Activated CD4-positive, alpha-beta T cell treated with anti-CD3 and anti-CD28 coated beads for 24 hours (primary cell): ENCODE measurements at places on chromosomes 5 and 9.

DNA sequence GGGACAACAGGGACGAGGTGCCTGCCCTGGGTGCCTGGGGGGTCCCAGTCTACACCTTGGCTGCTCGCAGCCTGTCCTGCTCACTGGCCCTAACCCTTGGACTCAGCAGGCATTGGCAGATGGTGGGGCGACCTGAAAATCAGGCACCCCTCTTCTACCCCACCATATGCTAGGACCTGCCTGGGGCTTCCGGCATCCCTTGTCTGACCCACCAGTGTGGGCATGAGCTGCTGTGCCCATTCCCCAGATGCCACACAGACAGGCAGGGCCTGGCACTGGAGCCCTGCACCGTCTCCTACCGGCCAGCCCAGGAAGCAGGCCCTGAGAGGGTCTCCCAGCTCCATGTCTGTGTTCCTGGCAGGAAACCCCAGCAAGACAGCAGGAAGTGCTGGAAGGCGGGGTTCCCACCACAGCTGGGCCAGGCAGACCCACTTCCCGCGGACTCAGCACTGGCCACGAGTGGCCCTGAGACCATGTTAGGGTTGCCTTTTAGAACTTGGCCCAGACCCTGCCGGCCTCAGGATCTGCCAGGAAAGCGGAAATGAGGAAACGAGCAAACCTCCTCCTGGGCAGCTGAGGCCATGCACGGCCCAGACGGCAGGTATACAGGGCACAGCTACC lies 3.1 kb downstream of the NINJ1 start:
- DNase-seq, result no peak

DNA sequence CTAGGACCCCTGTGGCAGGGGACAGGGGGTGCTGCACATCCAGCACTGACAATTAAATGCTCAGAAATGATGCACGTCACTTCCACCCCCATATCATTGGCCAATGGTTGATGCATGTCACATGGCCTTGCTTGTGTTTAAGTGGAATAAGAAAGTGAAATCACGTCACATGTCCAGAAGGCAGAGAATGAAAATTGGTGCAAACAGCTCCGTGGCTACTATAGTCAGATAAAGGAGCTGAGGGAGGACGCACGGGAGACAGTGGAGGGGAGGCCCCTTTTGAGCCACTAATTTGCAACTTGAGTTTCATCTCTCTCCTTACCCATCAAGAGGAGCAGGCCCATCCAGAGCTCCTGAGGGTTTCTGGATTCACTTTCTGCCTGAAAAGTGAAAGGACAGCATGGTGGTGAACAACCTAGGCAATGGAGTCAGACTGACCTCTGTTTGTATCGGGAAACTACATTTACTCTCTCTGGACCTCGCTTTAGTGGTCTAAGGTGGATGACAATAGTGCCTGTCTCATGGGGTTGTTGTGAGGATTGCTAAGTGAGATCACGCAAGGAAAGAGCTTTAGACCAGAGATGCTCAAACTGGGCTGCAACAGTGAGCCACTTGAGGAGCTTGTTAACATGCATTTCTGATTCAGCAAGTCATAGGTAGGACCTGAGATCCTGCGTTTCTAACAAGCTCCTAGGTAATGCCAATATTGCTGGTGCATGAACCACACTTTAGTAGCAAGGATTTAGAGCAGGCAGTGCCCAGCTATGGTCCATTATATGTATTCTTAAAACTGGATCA lies 133.9 kb upstream of the ADRA1B start:
- DNase-seq, result no peak

- DNase-seq, result no peak
Observed at GRCh38 chr5:91386120-91386519, 3.0 kb upstream of the ARRDC3 start.

DNA sequence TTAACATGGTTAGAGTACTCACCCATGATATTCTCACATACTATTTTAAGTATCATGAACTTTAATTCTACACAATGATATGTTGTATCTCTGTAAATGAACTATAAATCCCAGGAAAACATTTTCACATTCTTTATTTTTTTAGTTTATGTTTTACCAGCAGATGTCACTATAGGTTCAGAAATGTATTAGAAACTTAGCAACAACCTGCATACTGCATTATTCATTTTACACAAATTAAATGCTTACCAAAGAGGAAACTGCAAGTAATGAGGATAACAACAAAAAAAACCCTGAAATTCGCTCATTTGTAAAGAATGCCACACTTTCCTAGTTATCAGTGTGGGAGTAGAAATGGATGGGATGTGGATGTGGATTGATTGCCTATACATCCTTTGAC lies 217.5 kb upstream of the OTULINL start:
- DNase-seq, result no peak

DNA sequence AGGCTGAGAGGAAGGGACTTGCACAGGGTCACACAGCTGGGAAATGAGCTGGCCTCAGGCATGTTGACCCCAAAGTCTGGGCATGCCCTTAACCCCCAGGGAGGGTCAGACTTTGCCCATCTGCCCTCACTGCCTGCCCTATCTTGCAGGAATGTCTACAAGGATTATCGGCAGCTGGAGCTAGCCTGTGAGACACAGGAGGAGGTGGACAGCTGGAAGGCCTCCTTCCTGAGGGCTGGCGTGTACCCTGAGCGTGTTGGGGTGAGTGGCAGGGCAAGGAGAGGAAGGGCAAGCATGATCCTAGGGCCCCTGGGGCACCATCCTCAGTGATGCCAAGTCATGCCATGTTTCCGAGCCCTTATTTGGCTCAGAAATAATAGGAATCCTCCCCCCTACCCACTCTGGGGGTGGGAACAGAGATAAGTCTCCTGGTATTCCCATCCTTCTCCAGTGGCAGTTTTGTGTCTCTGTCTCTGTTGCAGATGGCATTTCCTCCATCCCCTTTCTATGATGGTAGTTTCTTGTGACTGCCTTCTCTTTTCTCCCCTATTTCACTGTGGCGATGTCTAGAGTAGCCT lies 28.5 kb downstream of the GOLGA2 start:
- DNase-seq, result no peak

DNA sequence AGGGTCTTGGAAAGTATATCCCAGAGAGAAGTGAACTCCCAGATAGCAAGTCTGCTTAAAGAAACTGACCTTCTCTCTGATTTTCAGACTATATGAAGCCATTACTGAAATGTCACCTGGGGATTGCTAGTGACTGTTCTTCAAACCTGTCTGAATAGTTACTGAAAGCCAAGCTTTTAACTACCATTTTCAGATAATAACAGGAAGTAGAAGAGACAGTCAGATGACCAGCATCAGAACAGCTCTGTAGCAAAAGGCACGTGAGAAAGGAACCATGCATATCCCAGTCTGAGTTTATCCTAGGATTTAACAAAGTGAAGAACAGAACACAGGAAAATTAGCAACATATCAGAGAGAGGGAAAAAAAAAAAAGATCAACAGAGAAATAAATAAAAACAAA lies 74.9 kb upstream of the SELENOP start:
- no peak for DNase-seq

- no peak for DNase-seq
Observed at GRCh38 chr5:113187906-113188305, 211.3 kb downstream of the DCP2 start.

DNA sequence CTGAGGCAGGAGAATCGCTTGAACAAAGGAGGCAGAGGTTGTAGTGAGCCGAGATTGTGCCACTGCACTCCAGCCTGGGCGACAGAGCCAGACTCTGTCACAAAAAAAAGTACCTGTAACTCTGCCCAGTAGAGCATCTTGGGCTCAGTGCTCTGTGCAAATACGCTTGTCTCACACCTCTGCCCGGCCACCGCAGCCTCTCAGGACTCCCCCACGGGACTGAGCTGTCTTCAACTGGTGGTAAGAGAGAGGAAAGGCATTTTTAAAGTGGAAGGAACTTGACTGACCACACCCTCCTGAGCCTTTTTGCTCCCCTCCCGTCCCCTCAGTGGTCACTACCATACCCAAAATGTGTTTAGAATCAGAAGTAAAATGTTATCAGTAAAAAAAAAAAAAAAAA lies 174.3 kb upstream of the PIK3R1 start:
- no peak for DNase-seq

DNA sequence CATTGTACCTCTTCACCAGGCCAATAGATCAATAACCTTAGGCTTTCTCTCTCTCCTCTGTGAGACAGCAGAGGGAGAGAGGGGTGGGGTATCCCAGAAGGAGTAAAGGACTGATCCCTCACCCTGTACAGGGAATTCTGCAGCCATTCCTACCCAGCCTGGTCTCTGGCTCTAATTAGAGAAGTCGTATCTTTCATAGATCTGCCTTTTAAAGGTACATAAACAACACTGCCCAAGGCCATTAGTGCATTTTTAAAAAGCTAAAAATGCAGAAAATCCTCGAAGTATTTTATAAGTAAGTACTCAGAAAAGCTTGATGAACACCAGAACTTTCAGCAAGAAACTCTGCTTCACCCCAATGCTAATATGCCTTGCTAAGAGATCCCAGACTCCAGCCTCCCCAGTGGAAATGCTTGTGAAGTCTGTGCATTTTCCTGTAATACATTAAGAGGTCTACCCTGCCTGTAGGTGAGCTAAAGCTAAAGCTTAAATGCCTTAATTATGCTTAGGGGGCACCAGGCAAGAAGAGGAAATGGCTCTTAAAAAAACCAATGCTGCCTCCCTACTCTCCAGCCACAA lies 200.0 kb upstream of the ANKRD55 start:
- DNase-seq, result no peak

GRCh38 chr5:163548649-163549048 lies 43.2 kb downstream of the MAT2B start:
- no peak for DNase-seq

DNA sequence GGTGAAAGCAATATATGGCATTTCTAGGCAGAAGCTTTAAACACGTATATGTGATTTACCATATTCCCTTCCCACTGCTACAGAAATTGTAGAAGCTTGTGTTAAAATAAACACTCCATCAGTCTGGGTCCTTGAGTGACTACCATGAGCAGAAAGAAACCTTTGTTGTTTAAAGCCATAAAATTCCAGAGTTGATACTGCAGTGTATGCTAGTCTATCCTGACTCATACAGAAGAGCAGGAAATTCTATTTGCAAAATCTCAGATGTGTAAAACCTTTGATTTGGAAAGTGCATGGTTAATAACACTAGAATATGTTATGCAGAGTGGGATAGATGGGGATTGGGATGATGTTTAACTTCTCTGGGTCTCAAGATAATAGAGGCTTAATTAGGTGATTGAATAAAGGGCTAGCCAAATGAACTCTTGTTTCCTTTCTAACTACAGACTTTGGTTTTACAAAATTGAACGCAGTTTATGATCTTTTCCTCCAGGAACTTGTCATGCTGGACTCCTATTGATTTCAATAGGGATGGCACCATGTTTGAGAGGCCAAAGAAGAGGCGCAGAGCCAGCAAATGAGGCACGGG lies 282.7 kb upstream of the VLDLR start:
- DNase-seq, result no peak

DNA sequence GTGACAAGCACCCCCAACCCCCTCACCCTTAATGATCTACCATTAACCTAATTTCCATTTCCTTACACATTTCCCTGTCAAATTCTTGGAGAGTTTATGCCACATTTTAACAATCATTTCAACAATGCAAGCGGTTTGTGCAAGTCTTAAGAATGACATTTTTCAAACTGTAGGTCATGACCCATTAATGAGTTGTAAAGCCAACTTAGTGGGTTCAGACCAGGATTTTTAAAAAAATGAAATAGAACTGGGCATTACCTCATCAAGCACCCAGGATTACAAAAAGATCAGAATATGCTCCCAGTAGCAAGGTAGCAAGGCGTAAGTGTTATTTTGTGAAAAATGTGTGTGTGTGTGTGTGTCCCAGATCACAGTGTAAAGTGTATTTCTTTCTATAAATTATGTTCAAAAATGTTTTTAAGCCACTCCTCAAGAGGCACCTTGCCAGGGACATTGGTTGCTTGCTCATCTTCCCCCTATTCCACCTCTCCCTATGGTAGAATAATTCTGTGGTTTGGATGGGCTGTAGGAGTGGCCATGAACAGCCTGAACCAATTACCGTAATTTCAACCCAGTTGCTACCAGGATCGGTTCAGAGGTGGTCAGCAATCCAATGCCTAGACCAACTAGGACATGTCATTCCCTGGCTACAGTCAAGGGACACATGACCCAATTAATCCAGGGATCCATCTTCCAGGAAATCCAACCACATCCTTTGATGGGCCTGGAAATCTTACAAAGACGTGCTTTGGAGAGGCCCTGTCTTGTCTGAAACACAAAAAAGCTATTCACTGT lies 14.4 kb upstream of the TGFBR1 start:
- no peak for DNase-seq

DNA sequence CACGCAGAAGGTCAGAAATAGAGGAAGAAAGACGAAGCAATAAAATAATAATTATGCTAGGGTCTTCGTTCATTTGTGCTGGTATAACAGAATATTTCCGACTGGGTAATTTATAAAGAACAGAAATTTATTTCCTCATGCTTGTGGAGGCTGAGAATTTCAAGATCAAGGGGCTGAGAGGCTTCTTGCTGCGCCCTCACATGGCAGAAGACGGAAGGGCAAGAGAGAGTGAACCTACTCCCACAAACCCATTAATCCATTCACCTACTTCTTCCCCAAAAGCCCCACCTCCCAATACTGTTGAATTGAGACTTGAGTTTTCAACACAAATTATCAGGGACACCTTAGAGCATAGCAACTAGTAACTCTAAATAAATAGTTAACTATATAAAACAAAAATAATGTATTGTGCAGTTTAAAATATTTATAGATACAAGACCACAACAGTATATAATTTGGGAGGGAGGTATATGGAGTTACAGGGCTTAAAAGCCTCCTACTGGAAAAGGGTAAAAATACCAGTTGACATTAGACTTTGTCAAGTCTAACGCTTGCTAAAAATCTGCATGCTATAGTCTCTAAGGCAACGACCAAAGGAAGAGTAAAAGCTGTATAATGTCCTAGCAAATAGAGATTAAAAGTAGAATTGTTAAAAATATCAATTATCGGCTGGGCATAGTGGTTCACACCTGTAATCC lies 40.3 kb upstream of the NAA35 start:
- DNase-seq, result no peak

- no peak for DNase-seq
Observed at GRCh38 chr9:134648701-134649530, 7.3 kb downstream of the COL5A1 start.

- DNase-seq, result peak; percentile 6
Observed at GRCh38 chr5:128213340-128213739, 129.8 kb downstream of the SLC12A2 start.

DNA sequence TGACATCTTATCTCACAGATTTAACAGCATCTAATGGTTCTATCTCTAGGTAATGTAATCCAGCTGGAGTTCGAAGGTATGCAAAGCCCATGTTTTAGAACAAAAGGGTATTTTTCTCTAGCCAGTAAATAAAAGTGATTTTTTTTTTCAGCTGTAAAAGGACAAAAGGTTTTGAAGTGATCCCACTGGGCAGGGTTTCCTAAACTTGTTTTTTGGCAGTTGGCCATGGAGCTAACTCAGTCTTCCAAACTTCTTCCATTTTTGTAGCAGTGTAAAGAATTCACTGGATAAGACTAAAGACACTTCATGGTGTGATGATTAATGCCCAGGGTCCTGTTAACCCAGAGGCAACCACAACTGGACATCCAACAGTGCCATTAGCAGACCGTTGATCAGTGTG lies 63.8 kb downstream of the TMEM252 start:
- DNase-seq, result no peak
